ENCODE measurements at places on chromosomes 2 and 18.
A peak's percentile ranks its signal among the peaks of the same experiment; 100 is the strongest.

- no peak for DNase-seq
Observed at GRCh38 chr2:151049746-151050145, 211.9 kb downstream of the RBM43 start.

DNA sequence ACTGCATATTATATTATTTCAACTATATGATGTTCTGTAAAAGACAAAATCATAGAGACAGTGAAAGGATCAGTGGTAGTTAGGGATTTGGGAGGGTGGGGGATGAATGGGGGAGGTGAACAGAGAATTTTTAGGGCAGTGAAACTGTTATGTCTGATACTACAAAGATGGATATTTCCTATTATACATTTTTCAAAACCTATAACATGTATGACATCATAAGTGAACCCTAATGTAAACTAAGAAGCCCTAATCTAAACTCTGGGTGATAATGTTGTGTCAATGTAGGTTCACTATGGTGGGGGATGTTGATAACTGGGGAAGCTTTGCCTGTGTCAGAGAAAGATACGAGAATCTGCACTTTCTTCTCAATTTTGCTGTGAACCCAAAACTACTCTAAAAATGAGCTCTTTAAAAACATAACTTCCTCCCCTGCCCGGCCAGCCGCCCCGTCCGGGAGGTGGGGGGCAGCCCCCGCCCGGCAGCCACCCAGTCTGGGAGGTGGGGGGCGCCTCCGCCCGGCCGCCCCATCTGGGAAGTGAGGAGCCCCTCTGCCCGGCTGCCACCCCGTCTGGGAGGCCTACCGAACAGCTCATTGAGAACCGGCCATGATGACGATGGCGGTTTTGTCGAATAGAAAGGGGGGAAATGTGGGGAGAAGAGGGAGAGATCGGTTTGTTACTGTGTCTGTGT, 234.4 kb downstream of the RPIA start:
- DNase-seq: no peak

- no peak for DNase-seq
Observed at GRCh38 chr2:65548576-65549256, 116.3 kb upstream of the SPRED2 start.

DNA sequence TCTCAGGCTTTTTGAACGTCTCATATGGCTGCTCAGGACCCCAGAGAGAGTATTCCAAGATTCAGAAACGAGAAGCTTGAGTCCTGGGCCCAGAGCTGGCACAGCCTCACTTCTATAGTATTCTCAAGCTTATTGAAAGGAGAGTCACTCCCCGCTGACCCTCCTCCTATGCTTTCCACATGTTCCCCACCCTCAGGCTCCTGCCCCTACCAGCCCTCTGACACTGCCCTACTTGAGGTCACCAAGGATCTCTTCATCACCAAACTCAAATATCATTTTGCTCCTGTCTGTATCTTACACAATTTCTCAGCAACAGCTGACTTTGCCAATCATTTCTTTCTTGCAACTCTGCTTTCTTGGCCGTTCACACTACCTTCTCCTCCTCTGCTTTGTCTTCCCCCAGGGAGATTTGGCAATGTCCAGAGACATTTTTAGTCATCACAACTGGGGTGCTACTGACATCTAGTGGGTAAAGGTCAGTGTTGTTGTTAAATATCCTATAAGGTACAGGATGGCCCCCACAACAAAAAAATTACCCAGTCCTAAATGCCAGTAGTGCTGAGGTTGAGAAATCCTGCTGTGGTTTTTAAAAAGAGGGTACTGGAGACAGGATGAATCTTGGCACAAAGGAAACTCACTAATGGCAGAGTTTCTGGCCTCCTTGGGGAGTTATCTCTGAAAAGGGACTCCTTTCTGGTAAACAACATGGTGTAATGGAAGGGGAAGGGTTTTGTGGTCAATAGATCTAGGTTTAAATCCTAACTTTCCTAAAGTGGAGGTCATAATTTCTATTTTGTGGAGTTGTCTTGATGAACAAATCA, 26.9 kb upstream of the INSIG2 start:
- peak; percentile 37 for DNase-seq

Data from globus pallidus (tissue), 1 donor.